Smooth muscle cell of the brain vasculature (primary cell): ENCODE measurements at places on chromosomes 3 and 15.

- DNase-seq, result no peak
Measured at GRCh38 chr3:84307339-84307738, 651.5 kb upstream of the CADM2 start.

DNA sequence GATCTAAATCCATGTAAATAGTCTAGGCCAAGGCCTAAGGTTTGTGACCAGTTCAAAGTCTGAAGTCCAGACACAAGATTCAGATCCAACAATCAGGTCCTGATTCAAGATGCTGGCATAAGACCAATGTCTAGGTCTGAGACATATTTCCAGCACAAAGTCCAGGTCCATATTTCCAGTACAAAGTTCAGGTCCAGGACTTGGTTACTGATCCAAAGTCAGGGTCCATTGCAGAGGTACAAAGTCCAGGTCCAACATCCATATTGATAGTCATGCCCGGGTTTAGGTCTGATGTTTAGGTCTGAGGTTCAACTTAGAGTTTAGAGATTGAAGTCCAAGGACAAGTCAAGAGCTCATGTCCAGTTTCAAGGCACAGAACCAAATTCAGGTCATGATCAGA lies 39.4 kb upstream of the VIPR1 start:
- DNase-seq, result no peak

GRCh38 chr15:88450125-88450798 lies 16.9 kb downstream of the MRPL46 start:
- DNase-seq, result no peak

- no peak for DNase-seq
Measured at GRCh38 chr3:176120507-176120906, 1076.8 kb downstream of the TBL1XR1 start.

DNA sequence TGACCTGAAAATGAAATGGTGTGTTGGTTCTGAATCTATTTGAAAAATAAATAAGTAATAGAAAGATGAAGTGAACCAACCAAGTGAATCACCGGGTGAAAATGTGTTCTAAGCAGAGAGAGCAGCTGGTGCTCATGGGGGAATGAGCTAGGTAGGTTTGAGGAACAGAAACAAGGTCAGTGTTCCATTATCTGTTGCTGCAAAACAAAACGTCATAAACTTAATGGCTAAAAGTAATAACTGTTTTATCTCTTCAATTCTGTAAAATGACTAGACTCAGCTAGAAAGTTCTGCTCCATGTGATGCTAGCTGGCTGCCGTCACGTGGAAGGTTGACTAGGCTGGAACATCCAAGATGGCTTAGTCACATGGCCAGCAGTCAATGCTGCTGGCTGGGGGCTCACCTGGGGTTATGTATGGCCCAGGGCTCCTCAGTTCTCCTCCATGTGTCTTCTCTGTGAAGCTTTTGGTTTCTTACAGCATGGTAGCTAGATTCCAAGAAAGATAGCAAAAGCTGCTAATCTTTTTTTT lies 13.3 kb upstream of the SH3BP5 start:
- no peak for DNase-seq

- no peak for DNase-seq
Measured at GRCh38 chr3:123054931-123055330, 11.9 kb upstream of the PDIA5 start.

DNA sequence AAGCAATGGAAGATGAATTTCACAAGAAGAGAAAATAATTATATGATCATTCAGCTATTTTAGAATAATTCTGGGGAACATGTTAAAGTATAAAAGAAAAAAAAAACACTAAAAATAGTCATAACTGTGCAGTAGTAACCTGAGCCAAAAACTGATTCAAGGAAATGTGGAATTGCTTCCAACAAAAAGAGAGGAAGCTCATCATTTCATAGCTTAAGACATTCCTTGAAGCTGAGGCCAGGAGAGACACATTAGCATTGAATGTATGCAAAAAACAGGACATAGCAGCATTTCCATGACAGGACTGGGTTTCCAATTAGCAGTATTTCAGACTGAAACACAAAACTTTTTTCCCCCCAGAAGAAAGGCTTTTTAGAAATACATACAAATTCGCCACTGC lies 27.7 kb upstream of the LRRN1 start:
- DNase-seq, result no peak

- no peak for DNase-seq
Measured at GRCh38 chr3:158660711-158661110, 11.7 kb downstream of the LXN start.

DNA sequence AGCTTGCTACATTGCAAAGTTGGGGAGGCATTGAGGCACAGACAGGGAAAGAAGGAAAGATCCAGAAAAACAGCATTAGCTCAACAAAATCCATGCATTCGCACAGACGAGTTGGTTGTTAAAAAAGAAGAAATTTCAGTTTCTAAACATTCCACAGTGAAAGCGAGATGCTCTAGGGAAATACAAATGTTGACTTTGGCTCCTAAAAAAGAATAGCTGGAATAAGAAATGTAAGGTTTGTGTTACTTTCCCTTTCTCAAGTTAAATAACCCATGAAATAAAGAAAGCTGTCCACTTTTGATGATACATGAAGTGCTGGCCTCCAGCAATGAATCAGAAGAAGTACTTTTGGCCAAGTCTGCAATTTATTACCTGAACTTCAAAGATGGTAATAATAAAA lies 465.1 kb downstream of the ERC2 start:
- peak; percentile 24 for DNase-seq

DNA sequence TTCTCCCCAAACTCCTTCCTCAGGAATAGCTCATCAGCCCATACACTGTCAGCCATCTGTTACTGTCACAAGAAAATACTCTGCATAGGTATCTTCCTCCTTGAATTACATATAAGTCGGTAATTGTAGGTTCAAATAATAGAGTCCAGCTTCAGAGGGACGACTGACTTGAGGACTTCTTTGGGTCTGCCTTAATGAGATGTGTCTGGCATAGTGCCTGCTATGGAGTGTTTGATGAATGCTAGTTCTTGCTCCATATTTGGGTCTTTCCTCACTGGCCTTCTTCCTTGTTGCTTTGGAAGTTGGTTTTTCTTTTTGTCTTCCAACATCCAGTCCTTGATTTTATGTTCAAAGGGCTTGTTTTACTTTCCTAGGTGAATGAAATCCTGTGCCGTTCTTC lies 66.4 kb upstream of the ACKR4 start:
- no peak for DNase-seq

DNA sequence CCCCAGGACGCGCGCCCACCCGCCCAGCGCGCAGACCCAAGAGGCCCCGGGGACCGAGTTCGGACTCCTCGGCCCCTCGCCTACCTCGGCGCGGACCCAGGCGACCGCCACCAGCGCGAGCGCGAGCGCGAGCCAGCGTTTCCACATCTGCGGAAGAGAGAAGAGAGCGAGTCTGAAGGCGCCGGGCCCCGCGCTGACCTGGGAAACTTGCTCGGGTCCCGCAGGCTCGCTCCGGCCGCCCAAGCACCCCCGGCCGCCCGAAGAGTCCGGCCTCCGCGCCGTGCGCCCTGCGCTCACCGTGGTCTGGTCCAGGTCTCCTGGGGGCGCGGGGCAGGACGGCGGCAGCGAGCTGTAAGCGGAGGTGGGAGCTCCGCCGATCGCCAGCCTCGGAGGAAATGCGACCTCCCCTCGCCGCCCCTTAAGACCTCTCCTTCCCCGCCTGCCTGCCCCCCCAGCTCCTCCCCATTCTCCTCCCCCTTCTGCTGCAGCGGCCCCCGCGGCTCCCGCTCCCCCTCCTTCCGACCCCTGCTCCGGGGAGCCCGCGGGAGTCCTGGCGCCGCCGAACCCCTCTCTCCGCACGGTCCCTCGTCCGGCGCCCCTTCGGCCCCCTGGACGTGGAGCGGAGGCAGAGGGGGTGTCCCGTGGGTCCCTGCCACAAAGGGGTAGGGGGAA lies at the start of gene FSTL1:
TSS of gene FSTL1 (minus strand) at position 393 of the 672 bp plus-strand sequence. CDS start at position 147, 246 bp downstream.
- DNase-seq, result no peak

DNA sequence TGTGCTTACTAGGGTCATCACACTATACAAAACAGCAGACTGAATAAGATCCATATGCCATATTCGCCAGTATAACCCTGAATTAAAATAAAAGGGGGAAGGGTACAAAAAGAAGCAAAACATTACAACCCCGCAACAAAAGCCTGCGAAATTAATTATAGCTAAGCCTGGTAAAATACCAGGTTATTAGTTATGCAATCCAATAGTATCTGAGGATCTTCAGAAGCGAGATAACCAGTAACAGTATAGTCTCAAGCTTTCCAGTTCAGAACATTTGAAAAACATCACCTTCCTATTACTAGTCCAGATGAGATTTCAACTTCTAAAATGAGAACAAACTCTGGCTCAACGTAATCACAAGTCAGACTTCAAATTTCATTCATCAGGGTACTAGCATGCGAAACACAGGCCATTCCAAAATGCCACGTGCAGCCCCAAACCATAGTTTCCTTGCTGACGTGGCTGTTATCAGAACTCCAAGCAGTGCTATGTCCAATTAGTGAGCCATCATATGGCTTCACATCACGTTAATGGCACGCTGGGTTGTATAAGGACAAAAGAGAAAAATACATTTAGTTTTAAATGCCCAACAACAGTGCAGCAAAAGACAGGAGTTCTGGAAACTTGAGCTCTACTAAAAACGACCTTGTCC lies 1.1 kb downstream of the SSR3 start:
- no peak for DNase-seq

DNA sequence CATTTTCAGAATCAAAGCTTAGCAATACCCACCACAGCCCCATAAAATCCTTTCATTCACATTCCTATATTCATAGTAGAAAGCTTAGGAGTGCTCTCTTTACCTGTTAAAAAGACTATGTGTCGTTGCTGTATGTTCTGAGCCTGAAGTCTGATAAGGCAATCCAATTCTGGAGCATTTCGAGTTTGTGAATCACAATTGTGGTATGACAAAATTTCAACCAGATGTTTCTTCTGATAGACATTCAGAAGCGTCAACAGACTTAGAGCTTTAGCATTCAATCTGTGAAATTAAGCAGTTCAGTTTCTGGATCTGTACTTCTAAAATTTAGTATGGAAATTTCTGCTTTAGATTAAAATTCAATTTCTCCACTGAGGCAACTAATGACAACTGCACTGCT lies 58.3 kb downstream of the TASOR start:
- DNase-seq, result no peak

GRCh38 chr15:85778107-85778776 lies 16.5 kb downstream of the KLHL25 start:
- no peak for DNase-seq

DNA sequence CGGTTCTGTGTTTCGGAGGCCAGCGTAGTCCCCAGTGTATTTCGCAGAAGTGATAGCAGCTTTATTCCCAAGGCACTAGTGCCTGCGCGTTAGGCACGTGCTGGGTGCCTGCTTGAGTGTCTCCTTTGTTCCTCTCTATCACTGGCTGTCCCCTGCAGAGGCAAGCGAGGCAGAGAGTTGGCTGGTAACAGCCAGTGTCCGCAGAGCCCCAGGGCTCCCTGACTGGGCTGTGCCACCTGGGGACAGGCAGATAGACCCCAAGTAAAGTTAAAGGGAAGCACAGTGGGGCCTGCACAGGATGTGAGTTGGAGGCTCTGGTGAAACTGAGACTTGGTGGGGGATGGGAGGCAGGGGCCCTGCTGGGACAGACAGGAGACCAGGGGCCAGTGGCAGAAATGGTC lies 50.7 kb downstream of the APBA2 start:
- DNase-seq, result no peak
